ENCODE measurements at places on chromosomes 16 and 17.

DNA sequence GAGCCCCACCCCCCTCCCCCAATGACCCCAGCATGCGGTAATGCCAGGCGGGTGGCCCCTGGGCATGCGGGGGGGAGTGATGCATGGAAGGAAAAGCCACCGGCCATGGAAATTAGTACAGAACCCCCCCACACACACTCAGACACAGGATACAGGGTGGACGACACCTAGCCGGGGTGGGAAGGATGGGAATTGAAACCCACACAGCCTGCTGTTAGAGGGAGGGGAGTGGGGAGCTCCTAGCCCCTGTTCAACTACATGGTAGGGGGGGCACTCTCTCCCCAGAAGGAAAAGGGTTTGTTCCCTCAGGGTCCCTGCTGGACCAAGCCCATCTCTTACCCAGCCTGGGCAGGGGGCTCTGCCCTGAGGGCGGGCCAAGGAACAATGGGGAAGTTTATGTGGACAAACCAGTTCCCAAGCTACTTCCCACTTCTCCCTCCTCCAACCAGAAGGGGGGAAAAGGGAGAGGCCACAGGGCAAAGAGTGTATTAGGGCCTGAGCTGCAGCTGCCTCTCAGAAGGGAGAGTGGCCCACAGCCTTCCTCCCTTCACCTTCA lies 5.2 kb downstream of the TMUB2 start:
- DNase-seq = no peak

- DNase-seq = no peak
These were observed 75.1 kb upstream of the ENDOV start for GRCh38 chr17:80339731-80340456.

- peak; percentile 27 for DNase-seq
These were observed 5.0 kb upstream of the MYL4 start for GRCh38 chr17:47203984-47204721.

- DNase-seq = no peak
These were observed 9.6 kb upstream of the RNF112 start for GRCh38 chr17:19401321-19402010.

GRCh38 chr17:35891269-35891668 lies 11.1 kb upstream of the CCL5 start:
- DNase-seq = no peak

- DNase-seq = no peak
These were observed 52.1 kb upstream of the BPTF start for GRCh38 chr17:67773246-67773645.

- no peak for DNase-seq
These were observed 160.4 kb downstream of the AATF start for GRCh38 chr17:37109106-37109505.

GRCh38 chr17:27466376-27466742 lies 10.1 kb downstream of the KSR1 start:
- DNase-seq = no peak

DNA sequence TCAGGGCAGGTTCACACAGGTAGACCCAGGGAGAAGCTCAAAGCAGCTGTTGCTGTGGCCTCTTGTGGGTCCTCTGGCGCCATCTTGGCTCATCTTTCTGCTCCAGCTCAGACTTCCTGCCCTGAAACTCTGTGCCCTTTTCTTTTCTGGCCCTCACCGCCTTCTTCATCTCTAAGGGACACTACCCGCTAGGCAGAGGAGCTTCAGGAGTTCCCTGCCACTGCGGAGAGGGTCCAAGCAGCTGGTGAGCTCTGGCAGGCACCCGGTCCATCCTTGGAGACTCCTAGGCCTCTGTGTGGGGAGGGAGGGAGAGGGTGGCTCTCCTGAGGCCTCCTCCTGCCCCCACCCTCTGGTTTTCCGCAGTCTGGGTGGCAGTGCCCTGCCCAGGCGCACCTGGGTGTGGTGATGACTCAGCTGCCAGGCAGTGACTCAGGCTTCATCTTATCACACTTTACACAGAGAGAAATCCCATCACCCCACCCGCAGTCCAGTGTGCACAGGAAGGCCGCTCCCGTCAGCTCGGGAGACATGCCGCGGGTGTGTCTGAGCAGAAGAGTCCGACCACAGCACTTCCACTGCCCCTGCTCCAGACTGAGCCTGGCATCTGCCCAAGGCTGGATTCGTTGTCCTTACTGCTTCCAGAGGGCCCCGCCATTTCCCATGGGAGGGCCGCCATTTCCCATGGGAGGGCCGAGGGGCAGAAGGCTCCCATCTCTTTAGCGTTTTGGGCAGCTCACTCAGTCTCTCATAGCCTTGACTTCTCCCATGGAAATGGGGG lies 7.3 kb downstream of the NT5C start:
- no peak for DNase-seq

GRCh38 chr17:72967277-72967970 lies 125.1 kb downstream of the SLC39A11 start:
- peak; percentile 7 for DNase-seq

GRCh38 chr16:80759419-80760162 lies 44.8 kb downstream of the CDYL2 start:
- DNase-seq = no peak

GRCh38 chr16:30491744-30492308 lies 19.3 kb downstream of the ITGAL start:
- peak; percentile 66 for DNase-seq

GRCh38 chr17:47324224-47325020 lies 667 bp downstream of the EFCAB13 start:
- peak; percentile 15 for DNase-seq

GRCh38 chr17:44906763-44907728 lies 7.8 kb upstream of the EFTUD2 start:
- no peak for DNase-seq

- no peak for DNase-seq
These were observed 340.2 kb upstream of the SOX9 start for GRCh38 chr17:71780596-71780995.

DNA sequence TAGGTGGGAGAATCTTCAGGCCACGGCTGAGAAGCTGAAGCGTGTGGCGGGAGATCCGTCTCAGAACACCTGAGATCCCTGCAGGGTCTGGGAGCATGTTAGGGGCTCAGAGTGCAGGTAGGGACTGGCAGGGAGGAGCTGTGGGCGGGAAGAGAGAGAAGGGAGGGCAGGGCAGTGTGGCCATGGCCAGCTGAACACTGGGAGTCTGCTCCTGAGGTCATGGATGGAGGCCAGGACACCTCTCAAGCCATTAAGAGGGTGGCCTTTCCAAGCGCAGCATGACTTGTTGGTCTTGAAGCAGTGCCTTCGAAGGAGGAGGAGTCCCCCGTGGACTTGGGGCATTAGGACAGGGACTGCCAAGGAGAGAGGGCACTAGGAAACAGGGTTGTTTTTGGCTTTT lies 23.7 kb downstream of the NAA60 start:
- no peak for DNase-seq

DNA sequence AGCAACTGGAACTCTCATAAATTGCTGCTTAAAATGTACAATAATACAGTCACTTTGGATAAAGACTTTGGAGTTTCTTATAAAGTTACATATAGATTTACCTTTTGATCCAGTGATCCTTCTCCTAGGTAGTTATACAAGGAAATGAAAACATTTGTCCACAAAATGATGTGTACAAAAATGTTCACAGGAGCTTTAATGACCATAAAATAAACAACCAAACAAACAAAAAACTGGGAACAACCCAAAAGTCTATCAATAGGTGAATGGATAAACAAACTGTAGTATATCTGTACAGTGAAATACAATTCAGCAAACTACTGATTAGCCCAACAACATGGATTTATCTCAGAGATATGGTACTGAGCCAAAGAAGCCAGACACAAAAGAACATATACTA lies 37.6 kb downstream of the TTLL6 start:
- no peak for DNase-seq

DNA sequence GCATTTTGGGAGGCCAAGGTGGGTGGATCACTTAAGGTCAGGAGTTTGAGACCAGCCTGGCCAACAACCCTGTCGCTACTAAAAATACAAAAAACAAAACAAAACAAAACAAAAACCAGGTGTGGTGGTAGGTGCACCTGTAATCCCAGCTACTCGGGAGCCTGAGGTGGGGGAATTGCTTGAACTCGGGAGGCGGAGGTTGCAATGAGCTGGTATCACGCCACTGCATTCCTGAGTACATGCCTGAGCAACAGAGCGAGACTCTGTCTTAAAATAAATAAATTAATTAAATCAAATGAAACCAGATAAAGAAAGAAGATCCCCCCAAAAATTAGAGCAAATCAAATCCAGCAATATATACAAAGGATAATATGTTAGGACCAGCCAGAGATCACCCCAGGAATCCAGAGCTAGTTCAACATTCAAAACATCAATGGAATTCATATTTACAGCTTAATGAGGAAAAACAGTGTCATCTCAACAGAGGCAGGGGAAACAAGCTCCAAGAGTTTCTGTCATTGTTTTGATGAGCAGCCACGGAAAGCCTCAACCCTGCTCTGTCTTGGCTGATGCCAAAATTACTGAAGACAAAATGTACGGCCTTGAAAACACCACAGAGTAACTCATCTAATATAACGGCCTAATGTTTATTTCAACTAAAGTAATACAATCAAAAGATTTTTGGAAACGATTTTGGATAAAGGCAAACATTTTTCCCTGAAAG lies 3.7 kb downstream of the PEMT start:
- DNase-seq = peak; percentile 71

DNA sequence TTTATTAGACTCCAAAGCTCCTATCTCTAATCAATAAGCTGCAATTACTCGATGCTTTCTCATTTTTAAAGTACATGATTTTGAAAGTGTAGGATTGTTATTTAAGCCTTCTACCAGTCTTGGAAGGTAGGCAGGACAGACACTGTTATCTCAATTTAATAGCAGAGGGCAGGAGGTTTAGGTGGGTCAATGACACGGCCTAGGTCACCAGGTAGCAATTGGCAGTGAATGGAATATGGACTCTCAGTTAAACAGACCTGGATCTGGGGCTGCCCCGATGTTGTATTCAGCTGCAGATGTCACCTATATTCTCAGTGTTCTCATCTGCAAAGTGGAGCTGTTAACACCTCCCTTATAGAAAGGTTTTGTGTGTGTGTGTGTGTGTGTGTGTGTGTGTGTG lies 124.4 kb upstream of the ANKFN1 start:
- DNase-seq = no peak

DNA sequence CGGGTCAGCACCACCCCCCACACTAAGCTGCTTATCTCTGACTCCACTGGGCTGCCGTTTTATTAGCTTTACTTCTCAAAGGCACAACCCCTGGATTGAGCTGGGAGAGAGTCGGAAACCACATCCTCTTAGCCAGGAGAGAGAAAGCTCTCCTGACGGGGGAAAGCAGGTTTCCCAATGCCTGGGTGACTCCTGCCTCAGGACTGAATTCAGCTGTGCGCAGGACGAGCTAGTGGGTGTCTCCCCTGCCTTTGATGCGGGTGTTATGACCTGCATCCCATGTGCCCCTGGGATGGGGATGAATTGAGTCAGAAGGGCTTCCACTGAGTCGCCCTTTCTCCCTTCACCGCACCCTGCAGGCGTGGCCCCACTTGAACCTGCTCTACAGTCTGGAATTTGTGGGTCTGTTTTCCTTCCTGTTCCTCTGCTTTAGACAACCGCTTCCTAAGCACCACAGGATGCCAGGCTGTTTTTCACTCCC lies 819.2 kb upstream of the EEF2KMT start:
- no peak for DNase-seq

GRCh38 chr16:87223656-87224248 lies 93.4 kb downstream of the C16orf95 start:
- DNase-seq = no peak

DNA sequence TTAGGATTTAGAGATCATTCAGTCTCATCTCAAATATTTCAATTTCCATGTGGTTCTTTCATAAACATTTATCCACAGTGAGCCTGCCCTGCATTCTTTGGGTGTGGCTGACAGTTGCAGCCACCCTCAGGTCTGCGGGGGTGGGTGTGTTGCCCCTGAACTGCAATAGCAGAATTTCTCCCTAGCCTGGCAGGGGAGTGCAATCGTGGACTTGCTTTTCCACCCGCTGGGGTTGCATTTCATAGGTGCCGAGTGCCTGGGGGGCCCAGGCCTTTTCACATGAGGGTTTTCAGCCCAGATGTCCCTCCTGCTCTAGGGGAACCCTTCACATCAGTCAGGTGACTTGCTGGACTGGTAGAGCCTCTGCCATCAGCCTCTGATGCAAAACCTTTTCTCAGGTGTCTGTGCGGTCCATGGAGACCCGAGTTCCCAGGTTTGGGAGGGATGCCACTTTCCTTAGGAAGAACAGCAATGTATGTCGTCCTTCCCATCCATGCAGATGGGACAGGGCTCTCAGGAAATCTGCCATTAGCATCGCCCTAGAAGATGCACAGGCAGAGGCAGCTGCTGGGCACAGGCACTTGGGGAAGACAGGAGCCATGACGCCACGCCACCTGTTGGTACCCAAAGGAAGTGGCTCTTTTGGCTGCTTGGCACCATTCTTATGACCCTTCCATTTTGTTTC lies 2.4 kb upstream of the USP36 start:
- DNase-seq = no peak

- DNase-seq = no peak
These were observed 456.3 kb upstream of the ERCC4 start for GRCh38 chr16:13463619-13464018.

GRCh38 chr17:68749349-68750207 lies 148.4 kb upstream of the FAM20A start:
- peak; percentile 39 for DNase-seq

- no peak for DNase-seq
These were observed 8.4 kb downstream of the CHST6 start for GRCh38 chr16:75486676-75487313.

DNA sequence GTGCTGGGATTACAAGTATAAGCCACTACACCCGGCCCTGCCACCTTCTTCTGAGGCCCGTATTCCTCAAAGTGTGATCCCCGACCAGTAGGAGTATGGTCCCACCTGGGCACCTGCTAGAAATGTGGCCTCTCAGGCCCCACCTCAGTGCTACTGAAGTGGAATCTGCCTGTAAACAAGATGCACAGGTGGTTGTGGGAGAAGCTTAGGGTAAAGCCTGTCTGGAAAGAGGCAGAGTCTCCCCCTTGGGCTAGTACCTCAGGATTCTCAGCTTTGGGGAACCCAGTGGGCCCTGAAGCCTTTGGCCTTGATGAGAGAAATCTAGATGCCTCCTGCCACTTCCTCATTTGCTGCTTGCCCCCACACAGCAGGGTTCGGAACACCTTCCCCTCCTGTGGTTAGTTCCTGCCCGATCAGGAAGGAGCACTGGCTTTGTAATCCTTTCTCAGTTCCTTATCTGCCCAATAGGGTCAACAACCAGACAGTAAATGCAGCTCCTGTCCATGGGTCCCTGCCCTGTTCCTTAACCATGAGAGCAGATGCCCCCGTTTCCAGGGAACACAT lies 25.2 kb downstream of the TK2 start:
- no peak for DNase-seq

DNA sequence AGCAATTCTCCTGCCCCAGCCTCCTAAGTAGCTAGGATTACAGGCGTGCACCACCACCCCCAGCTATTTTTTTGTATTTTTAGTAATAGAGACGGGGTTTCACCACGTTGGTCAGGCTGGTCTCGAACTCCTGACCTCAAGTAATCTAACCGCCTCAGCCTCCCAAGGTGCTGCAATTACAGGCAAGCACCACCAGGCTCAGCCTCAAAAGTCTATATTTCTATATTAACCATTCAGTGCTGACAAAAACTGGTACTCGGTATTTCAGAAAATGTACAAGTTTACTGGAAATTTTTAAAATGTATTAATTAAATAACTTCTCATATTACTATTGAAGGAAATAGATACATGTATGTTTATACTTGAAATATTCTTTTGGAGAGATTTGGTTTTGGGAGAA lies 1.4 kb upstream of the HEXD start:
- no peak for DNase-seq

Measured in fibroblast of gingiva (primary cell).